ENCODE measurements at places on chromosomes 7 and 10. TPM values are rescaled to one million over a fixed set of nuclear protein-coding genes. Genes with fewer than 3 reads are reported as not detected.

The PBLD gene
- total RNA-seq = 2.5 TPM

The CPVL gene
- total RNA-seq = 7.0 TPM

The MAGI2 gene
- total RNA-seq = 0.49 TPM

The SMO gene
- total RNA-seq = 9.0 TPM

The IQUB gene
- not detected for total RNA-seq

The OPN1SW gene
- not detected for total RNA-seq

The TAS2R4 gene
- not detected for total RNA-seq

The FEZF1 gene
- not detected for total RNA-seq

The CDK1 gene
- total RNA-seq = 131 TPM

DNA sequence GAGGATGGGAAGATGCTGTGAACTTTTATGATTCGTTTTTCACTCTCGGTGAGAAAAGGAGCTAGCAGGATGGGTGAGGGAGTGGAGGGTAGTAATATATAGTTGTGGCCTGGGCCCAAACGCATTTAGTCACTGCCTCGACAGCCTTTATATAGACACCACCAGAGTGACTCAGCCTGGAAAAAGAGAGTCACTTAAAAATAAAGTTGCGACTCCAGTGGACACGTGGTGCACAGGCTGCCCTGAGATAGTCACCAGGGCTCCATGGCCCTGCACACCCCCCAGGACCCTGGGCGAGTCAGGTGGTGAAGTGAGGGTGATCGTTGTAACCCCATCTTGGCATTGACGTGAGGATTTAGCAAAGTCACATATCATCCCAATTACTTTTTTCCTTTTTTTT is 106.7 kb downstream of the CUX1 start:
- peak; percentile 66 for DNase-seq

DNA sequence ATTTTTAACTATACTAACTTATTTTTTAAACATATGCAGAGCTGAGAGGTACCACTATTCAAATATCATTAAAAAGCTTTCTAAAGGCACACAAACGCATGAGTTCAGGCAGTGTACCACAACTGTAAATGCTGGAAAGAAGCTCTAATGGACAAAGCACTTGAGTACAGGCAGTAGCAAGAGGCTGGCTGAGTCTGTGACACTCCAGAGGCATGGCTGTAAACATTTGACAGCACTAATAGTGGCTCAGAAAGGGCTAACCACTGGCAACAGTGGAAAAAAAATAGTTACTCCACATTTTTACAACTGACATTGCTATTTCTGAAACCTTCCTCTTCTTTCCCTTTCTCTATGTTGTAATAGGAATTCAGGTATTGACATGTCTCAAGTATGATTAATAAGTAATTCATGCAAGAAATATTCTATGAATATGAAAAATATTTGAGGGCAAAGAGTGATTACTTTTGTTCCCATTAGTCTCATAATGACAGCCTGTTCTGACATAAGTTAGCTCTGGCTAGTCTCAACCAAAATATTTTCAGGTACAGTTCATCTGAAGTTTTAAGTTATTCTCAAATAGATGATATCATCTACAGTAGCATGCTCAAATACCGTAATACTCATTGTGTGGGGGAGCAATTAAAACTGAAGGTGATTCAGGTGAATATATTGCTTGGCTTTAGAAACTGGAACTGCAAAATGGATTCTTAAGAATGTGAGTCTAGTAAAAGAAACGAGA is 324.0 kb upstream of the POT1 start:
- no peak for DNase-seq

DNA sequence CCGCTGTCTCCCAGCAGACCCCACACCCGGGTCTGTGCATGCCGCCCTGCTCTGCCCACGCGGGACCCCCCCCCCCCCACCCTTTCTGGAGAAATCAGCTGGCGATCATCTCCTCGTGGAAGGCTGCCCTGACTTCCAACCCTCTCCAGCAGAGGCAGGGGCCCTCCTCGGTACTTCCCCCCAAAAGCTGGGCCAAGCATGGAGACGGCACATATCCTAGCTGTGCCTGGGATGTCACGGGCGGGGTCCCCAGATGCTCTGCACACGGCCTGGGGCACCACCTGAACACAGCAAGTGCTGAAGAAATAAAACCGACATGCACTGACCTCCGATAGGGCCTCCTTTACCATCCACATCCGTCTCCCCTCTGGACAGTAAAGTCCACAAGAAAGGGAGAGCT is 96.0 kb downstream of the DIP2C start:
- no peak for DNase-seq

DNA sequence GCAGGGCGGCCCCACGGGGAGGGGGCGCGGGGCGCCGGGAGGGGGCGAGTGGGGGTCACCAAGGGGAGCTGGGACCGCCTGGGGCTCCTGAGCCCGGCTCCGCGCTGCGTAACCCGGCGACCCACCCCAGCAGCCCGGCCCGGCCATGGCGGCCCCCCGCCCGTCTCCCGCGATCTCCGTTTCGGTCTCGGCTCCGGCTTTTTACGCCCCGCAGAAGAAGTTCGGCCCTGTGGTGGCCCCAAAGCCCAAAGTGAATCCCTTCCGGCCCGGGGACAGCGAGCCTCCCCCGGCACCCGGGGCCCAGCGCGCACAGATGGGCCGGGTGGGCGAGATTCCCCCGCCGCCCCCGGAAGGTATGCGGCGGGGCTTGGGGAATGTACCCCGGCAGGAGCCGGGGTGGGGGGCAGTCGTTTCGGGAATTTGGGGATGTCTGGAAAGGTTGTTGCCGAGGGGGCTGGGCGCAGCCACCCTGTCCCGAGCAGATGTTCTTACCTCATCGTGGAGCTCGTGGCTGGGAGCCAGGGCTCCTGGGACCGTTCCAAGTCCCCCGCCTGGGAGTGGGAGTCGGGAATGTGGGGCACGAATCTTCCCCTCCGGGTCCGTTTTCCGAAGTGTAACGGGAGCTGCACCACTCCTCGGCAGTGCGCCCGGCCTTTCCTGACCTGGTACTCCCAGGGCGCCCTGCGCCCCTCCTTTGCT is 431 bp downstream of the ZYX start:
- DNase-seq = peak; percentile 70

DNA sequence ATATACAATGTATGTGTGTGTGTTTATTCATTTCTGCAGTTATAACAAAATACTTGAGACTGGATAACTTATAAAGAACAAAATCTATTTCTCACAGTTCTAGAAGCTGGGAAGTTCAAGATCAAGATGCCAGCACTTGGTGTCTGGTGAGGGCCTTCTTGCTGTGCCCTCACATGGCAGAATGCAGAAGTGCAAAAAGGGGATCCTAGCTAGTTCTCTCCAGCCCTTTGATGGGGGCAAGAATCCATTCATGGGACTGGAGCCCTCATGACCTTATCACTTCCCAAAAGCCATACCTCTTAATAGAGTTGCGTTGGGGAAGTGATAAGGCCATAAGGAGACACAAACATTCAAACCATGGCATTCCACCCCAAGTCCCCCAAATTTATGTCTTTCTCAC is 8.4 kb downstream of the GRB10 start:
- no peak for DNase-seq

DNA sequence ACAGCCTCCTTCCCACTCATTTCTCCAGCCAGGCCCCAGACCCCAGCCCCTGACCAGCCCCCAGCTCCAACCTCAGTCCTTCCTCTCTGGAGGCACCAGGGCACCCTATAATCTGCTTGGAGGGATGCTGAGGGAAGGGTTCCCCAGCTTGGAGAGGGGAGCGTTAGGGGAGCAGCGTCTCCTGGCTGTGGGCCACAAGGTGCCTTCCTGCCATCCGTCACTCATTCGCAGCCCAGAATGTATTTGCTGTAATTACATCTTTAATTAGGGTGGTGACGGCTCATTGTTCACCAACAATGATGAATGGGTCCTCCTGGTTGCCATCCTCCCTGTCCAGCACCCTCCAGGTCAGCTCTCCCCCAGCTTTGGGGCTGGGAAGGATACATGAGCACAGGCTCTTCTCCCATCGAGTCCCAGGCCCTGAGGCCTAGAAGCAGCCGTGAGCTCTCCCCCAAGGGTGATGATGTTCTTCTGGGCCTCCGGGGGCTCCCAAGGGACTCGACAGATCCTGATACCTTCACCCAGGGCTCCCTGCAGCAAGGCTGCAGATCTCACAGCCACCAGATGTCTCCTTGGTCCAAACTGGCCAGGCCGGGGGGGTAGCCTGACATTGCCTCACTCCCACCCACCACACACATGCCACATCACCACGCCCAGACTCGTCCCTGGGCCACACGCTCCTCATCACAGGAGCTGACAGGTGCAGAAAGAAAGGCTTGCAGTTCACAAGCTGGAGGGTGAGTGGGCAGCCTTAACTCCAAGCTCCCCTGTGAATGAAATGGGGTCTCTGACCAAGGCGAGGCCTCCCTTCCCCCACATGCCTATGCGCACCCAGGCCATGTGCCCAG is 26.8 kb downstream of the POLL start:
- no peak for DNase-seq

DNA sequence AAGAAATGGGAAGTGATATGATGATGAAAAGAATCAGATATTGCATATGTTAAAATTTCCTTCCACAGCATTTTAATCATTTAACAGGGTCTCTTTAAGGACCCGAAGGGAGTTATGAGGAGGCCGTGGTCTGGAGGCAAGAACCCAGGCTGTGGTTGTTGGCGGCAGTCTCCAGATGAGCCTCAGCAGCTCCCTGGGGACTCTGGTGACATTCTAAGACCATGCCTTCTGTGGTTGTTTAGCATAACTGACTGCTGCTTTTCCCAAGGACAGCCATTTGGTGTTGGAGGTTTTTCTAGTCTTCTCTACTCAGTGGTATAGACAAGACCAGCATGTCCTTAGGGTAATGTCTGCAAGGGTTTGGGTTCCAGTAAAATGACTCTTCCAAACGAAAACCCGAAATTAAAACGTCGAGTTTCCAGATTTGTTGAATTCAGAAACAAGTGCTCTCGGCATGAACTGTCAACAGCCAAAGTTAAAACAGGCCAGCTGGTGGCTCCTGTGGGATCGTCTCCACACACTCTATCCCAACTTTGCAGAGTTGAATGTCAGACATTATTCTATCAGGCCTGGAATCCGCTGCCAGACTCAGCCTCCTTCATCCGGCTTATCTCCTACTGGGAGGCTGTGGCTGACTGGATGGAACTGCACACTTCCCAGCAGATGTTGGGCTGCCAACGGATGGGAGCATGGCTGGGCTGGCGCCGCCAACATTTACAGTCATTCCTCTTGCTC is 183.1 kb downstream of the TAX1BP1 start:
- no peak for DNase-seq

GRCh38 chr10:129741978-129742741 is 221.9 kb downstream of the EBF3 start:
- DNase-seq = no peak

DNA sequence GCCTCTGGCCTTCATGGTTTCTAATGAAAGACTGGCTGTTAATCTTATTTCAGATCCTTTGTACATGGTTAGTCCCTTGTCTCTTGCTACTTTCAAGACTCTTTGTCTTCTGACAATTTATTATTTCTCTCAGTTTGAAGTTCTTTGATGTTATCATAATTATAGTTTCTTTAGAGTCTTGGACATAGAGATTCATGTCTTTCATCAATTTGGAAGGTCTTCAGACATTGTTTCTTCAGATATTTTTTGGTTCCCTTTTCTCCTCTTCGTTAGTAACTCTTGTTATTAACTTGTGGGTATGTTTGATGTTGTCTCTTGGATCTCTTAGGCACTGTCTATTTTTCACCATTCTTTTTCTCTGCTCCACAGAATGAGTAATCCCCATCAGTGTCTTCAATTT is 8.7 kb downstream of the ZNF37A start:
- DNase-seq = no peak

- DNase-seq = no peak
These were observed 593.6 kb downstream of the GRM8 start for GRCh38 chr7:126659124-126659523.

- no peak for DNase-seq
These were observed 26.1 kb downstream of the WDFY4 start for GRCh38 chr10:48710647-48711275.

- no peak for DNase-seq
These were observed 2.4 kb upstream of the ARID5B start for GRCh38 chr10:61899069-61899531.

DNA sequence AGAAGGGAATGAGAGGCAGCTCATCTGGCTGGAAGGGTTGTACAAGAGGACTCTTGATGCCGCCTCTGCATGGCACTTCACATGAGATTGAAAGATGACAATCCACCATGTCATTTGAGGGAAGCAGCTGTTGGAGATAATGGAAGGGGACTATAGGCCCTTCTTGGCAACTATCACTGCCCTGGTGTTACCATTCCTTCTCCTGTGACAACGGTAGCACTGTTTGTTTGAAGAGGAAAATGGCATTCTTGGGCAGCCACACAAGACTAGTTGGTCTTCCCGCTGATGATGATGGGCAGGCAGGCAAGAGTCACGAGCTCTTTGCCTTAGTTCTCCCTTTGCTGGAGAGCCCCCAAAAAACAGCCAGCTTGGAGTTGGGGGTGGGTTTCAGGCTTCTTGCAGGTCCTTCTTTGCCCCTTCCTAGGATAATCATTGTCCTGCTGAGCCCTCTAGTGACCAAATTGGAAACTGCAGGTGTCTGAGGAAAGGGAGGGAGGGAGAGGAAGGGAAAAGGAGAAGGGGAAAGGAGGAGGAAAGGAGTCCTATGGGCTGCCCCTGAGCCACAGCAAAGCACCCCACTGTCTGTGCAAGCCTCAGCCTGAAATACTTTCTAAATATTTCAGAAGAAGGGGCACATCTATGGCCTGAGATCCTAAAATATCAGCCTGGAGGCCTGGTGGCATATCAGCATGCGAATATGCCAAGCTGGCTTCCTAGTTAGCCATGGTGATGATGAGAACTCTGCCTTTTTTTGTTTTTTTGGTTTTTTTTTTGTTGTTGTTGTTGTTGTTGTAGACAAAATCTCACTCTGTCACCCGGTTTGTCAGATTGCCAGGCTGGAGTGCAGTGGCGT is 165.6 kb upstream of the KMT2E start:
- no peak for DNase-seq

GRCh38 chr7:135774284-135774683 is 25.7 kb upstream of the FAM180A start:
- peak; percentile 57 for DNase-seq

GRCh38 chr10:80580638-80581468 is 43.2 kb downstream of the SH2D4B start:
- no peak for DNase-seq

DNA sequence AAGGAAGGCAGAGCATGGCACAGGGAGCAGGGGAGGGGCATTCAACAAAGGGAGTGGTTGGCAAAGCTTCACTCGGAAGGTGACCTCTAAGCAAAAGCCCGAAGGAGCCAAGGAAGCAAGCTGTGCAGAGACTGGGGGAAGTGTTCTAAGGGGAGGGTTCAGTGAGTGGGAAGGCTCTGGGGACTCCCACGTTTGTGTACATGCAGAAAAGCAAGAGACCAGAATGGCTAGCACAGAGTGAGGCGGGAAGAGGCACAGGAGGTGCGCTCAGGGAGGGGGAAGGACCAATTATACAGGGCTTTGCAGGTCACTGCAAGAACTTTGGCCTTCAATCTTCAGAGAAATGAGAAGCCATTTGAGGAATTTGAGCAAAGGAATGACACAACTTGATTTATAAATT is 7.4 kb downstream of the ARHGAP21 start:
- DNase-seq = no peak

DNA sequence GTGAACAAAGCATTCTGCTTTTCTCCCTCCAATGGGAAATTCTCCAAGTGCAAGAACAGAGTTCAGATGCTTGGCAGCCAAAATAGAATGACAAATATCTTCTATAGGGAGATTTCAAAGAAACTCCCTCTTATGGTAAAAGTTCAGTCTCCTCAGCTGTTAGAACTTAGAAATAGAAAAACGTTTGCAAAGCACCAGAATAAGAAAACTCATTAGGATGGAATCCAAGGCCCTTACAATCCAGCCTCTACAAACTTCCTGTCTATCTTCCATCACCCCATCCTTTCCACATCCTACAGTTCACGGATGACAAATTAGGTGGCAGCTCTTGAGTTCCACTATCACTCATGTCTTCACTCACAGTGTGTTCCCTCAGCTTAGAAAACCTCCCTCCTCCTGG is 25.7 kb downstream of the FAM13C start:
- DNase-seq = no peak

- DNase-seq = no peak
These were observed 273.4 kb downstream of the MAD1L1 start for GRCh38 chr7:1959305-1959704.

Data from MG63 (cell line).